Karpas-422 (cell line): ENCODE measurements at places on chromosomes 1 and 21. TPM values are rescaled to one million over a fixed set of nuclear protein-coding genes. Genes with fewer than 3 reads are reported as not detected.

The SH2D1B gene
- total RNA-seq = not detected in 2 replicates

The TSSK3 gene
- total RNA-seq = 1.4 and 1.5 TPM in 2 replicates

The GPR25 gene
- total RNA-seq = not detected in 2 replicates

The BARHL2 gene
- not detected in 2 replicates for total RNA-seq

DNA sequence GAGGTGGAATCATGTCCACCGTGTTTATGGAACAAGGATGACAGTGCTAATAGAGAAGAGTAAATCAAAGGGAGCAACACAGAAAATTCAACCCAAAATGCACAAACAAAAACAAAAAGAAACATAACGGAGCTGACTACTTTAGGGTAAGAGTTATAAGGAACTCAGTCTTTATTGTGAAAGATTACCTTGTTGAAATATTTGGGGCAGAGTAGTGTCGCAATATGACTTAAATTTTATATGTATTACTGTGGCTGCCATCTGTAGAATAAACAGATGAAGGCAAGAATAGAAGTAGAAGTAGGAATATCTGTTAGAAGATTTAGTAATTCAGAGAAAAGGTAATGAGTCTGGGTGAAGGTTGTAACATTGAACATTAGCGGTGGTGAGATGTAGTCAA lies 913.9 kb downstream of the BRINP3 start:
- DNase-seq = no peak

DNA sequence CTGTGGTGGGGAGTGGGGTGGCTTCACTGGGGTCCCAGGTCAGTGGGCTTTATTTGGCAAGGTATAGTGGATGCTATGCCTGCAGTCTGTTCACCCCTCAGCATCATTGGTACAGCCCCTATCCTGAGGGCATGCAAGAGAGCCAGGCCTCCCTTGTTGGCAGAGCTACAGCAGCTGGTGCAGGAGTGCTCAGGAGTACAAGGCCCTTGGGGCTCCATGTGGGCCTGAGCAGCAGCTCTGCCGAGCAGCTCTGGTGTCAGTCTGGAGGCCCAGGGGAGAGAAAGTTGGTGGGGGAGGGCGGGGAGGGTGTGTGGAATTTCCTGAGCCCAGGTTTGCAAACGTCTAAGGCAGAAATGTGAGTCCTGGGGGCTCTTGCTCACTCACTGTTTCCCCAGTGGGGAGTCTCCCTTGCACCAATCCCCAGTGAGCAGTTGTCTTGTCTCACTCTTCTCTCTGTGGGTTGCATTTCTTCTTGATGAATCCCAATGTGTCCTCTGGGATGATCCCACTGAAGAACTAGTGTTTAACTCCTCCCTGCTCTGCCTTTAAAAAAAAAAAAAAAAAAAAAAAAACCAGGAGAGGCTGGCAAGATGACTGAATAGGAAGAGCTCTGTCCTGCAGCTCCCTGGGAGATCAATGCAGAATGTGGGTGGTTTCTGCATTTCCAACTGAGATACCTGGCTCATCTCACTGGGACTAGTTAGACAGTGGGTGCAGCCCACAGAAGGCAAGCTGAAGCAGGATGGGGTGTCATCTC lies 39.5 kb upstream of the CYP4X1 start:
- no peak for DNase-seq

GRCh38 chr1:150532860-150533259 lies 16.3 kb upstream of the ADAMTSL4 start:
- DNase-seq = no peak

The ERICH3 gene
- total RNA-seq = 0.04 TPM in 1 of 2 replicates, not detected in the other

The HTR6 gene
- not detected in 2 replicates for total RNA-seq

GRCh38 chr1:198211696-198212095 lies 54.9 kb downstream of the NEK7 start:
- DNase-seq = no peak
